ENCODE measurements at places on chromosomes 16 and 17.

DNA sequence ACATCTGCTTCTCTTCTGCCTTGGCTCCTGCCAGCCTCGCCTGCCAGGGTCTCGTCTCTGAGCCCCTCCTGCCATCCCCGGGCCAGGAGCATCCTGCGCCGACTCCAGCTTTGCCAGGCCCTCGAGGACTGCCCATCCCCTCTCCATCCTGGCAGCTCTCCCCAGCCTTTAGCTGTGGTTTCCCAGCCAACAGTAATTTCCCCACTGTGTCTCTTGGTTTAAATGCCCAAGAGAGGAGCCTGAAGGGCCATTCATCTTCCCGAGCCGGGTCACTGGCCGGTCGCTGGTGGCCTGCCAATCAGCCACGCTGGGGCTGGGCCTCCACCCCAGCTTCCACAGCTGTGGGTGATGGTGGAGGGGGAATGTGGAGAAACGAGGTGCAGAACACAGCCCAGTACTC lies 47.8 kb downstream of the MRC2 start:
- no peak for DNase-seq

DNA sequence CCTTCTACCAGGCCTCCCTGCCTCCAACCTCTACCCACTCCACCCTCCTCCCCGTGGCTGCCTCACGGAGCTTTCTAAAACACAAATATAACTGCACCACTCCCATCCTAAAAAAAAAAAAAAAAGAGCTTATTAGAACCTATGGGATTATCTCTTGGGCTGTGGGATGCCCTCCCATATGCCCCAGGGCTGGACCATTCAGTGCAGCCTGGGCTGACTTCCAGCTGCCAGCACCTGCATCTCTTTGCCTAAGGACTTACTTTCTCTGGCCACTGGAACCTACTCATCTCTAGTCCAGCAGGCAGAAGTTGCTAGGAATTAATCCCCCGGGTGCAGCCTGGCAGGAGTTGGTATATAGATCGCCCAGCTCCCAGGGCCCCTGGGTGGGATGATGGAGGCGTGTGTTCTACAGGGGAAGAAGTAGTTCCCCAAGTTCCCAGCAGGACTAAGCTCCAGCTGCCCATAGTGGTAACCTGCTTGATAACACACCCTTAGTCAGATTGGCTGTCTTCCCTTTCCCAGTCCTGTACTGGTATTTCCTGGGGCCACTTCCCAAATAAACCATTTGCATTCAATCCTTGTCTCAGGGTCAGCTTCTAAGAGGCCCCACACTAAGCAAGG lies 10.3 kb downstream of the MPP3 start:
- no peak for DNase-seq

- DNase-seq: no peak
Observed at GRCh38 chr17:9108146-9108545, 86.8 kb downstream of the NTN1 start.

DNA sequence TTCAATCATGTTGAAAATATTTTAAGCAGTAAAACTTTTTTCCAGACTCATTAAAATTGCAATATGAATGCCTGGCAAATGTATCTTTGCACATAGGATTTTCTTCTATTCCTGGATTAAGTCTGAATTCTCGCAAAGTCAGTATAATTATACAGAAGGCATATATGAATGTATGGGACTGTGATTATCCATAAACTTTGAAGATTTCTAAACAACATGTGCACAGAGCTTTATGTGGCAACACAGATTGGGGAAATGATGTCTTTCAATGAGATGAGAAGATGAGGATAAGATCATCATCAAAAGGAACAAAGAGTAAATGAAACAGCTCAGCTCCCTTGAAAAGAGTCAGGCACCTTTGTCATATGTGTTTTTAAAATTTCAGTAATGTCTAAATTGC lies 635.3 kb downstream of the CDH11 start:
- DNase-seq: no peak

GRCh38 chr16:81486540-81487061 lies 42.0 kb downstream of the CMIP start:
- DNase-seq: no peak

- no peak for DNase-seq
Observed at GRCh38 chr16:85421338-85422195, 191.6 kb upstream of the GSE1 start.

DNA sequence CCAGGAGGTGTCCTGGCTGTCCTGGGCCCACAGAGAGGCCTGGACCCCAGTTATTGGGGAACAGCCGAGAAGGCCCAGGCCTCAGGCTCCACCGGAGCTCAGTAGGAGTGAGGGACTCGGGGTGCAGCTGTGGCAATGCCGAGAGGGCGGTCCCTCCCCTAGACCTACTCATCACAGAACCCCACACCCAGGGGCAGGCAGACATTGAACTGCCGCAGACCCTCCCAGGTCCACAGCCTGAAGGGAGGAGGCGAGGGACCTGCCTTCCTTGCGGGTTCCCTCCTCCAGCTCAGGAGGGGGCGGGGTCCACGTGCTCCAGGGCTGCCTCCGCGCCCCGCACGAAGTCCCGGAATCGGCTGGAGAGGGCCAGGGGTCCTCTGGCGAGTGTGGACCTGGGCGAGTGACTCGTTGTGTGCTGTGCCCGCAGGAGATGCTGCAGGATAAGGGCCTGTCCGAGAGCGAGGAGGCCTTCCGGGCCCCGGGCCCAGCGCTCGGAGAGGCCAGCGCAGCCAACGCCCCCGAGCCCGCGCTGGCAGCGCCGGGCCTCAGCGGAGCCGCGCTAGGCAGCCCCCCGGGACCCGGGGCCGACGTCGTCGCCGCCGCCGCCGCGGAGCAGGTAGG lies 3.9 kb downstream of the TBX4 start:
- DNase-seq: no peak

Measured in HEK293T (cell line).